IPS-NIHi11 (cell line): ENCODE measurements at places on chromosomes 2 and 18.

GRCh38 chr2:162967147-162967546, 128.6 kb upstream of the KCNH7 start:
- DNase-seq: no peak

DNA sequence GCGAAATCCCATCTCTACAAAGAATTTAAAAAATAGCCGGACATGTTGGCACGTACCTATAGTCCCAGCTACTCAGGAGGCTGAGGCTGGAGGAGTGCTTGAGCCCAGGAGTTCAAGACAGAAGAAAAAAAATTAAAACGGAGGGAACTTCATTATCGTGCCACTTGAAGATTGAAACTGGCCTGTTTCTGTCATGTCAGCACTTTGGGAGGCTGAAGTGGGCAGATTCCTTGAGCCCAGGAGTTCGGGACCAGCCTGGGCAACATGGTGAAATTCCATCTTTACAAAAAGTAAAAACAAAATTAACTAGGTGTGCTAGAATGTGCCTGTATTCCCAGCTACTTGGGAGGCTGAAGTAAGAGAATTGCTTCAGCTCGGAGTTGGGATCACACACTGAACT, 3.0 kb upstream of the TEX44 start:
- no peak for DNase-seq

DNA sequence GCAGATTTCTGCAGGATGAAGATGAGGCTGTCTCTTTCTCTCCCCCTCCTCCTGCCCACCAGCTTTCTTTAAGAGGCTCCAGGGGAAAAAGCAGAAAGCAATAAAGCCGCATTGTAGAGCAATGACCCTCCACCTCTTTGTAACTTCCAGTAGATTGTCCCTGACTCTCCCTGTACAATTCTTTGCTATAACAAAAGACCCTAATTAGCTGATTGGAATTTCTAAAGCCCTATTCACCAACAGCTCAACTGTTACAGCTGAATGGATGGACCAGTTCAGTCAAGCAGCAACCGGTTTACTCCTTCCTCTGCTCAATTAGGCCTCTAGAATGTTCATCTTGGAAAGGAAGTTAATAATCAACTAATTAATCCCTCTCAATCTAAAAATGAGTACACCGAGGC, 301.0 kb downstream of the STK39 start:
- peak; percentile 29 for DNase-seq

- no peak for DNase-seq
Measured at GRCh38 chr2:3216841-3217495, 160.7 kb downstream of the EIPR1 start.

- no peak for DNase-seq
Measured at GRCh38 chr2:8312861-8313830, 368.7 kb upstream of the ID2 start.

GRCh38 chr2:158205215-158205614, 103.5 kb downstream of the UPP2 start:
- no peak for DNase-seq

DNA sequence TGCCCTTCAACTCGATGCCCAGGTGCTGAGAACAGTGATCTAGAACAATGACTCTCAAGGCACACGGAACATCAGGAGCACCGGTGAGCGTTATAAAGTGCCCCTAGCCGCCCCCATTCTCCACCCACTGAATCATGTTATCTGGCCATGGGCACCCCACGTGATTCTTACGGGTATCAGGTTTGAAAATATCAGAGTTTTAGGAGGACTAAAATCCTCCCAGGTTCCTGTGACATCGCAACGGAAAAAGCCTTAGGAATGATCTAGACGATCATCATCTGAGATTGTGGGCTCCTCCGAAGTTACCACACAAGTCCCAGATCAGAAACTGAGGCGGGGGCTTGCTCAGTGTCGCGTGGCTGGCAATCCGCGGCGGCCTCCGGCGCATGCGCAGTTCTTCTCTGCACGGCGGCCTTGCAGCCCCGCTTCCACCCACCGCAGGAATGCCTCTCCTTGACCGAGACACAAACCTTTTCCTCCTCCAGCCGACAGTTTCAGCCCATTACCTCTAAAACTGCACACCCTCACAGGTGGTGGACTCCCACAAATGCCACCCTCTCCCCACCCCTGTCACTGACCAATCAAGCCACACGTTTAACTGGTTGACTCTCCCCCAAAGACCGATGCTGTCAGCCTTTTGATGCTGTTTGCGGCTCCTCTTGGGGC, 5.8 kb upstream of the MRPL33 start:
- peak; percentile 78 for DNase-seq

- DNase-seq: no peak
Measured at GRCh38 chr2:171688129-171688465, 828 bp downstream of the DYNC1I2 start.

- DNase-seq: no peak
Measured at GRCh38 chr2:188089901-188090300, 201.8 kb upstream of the GULP1 start.

DNA sequence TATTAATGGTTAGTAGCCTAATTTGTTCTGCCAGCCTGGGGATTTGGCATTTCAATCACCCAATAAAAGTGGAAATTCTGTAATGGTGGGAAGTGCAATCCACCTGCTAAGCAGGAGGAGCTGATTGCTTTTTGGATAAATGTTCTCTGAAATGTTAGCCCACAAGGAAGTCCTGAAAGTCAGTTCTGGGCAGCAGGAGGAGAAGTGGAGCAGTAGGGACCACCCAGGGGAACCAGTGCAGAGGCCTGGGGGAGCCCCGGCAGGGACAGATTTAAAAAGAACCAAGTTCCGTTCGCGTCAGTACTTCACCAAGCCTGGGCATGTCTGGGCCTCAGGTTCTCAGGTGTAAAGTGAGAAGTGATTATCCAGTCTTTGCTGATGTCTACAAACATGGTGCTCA, 248.5 kb upstream of the RAB6C start:
- DNase-seq: no peak

DNA sequence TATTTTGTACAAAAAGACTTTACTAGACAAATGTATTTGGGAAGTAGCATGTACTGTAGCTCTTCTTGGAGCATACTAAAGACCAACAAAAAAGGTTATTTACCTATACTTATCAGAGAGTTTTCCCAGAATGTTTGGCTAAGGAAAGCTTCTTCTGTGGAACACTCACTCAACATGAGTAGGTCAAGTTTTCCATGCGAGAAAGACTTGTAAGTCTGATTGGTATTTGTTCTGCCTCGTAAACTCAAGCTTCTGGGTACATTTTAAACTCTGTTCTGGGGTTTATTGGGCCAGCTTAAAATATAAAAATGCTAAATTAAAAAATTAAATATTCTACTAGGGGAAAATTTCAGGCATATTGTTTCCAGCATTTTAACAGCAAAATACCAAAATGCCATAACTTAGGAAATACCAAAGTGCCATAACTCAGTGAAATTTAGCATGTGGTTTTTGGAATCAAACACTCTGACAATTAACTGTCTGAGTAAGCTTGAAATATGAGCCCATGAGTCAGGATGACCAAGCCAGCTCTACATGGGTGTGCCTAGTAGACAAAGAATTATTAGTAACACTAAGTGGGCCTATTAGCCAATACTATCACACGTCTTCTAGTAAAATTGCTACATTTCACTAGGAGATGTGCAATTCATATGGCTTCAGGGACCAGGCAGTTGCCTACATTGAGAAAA, 47.3 kb upstream of the SERPINE2 start:
- no peak for DNase-seq

GRCh38 chr2:16664052-16664731, 1.4 kb downstream of the CYRIA start:
- DNase-seq: no peak

DNA sequence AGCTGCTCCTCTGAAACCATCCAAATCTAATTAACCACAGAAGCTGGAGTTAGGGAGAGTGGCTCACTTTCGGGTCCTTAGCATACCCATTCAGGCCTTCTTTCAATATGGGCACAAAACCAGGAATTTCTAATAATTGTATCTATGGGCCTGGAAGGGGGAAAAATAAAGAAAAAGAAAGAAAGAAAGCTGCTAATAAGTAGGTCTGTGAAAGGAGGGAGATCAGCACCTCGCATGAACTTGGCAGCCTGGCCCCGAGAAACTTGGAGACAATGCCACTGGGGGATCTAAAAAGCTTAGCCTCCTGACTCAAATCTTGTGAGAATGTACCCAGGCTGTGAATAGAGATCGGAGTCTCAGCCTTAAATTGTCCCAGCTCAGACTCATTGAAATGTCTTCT, 252.1 kb upstream of the SLC14A2 start:
- no peak for DNase-seq

GRCh38 chr2:186365406-186365805, 120.7 kb upstream of the ZC3H15 start:
- no peak for DNase-seq

GRCh38 chr2:154795651-154796050, 97.2 kb downstream of the KCNJ3 start:
- no peak for DNase-seq

DNA sequence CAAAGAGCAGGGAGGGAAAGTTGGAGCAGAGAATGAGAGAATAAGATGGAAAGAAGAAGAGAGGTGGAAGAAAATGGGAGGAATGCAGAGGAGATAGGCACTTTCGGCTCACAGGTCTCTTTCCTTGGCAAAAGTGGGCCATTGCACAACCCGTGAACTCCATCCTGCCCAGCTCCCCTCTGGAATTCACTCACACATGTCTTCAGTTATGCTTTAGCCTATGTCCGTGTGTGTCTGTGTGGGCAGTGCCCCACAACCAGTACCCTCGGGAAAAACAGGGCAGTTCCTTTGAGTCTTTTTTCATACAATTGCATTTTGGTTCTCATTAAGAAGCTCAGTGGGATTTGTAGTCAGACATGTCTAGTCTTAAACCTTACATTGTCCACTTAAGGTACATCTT, 34.5 kb downstream of the DTNA start:
- DNase-seq: no peak

- no peak for DNase-seq
Measured at GRCh38 chr18:57075716-57076400, 71.0 kb upstream of the BOD1L2 start.

DNA sequence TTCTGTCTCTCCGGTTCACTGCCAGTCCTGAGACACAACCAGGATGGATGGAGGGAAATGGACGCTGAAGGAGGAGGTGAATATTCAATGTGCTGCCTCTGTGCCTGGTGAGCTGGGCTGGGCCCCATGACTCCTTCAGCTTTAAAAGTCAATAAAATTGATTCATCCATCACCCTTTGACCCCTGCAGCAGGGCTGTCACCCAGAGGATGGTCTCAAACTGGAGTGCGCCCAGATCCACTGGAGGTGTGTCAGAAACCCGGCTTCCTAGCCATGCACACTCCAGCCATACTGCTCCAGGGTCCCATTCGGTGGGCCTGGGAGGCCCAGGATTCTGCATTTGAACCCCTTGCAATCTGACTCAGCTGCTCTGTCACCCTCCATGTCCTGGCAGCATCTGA, 94.1 kb upstream of the BOD1L2 start:
- DNase-seq: no peak

DNA sequence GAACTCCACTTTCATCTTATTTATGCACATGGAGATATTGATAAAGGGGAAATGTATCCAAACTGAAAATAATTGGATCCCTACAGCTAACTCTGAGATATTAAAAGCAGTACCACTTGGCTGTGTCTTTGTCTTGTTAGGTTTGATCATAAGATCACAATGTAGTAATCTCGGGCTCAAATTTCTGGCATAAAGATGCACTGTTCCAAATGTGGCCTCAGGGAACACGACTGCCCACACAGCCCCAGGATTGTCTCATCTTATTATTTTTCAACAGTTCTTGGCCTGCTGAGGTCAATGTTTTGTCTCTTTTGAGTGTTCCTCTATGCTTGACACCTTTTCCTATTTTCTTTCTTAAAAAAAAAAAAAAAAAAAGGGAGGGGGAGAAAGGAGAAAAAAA, 114.1 kb downstream of the GBX2 start:
- DNase-seq: no peak

- no peak for DNase-seq
Measured at GRCh38 chr2:186460465-186460864, 25.6 kb upstream of the ZC3H15 start.

- DNase-seq: no peak
Measured at GRCh38 chr2:143623909-143624260, 494.7 kb downstream of the ARHGAP15 start.

- DNase-seq: no peak
Measured at GRCh38 chr2:241601841-241602240, 35.1 kb downstream of the THAP4 start.

GRCh38 chr18:59861963-59862819, 37.6 kb upstream of the PMAIP1 start:
- no peak for DNase-seq
